ENCODE measurements at places on chromosomes 7 and 10.

DNA sequence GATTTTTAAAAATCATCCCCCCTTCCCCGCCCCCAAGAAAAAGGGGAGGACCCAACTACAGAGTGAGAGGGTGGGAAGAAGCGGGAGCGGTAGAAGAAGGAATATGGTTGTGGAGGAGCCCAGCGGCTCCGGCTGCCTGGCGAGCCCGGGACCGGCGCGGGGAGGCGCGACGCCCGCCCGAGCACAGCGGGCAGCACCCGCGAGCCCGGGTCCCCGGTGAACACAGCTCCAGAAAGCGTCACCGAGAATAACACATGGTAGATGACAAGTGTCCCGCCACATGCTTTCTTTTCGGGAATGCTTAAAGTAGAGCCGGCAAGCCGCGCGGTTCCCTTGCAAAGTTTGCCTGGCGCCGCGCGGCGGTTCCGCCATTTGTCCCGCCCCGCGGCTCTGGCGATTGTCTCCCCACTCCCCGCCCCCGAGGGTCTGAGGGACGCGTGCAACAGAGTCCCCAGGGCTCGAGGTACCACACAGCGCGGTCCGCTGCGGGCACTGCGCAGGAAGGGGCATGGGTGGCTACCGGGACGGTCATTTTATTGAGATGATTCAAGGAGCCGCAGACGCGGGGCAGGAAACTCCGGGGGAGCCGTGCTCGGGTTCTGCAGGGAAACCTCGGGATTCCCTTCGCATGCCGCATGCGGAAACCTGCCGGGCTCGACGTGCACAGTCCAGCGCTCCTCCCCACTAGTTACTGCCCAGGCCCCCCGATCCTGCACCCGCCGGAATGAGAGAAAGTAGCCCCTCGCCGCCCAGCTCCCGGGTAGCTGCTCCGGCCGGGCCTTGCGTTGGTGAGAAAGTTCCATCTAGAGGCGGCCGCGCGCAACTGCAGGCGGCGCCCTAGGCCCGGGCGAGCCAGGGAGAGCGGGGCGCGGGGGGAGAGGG lies 781 bp upstream of the GRM8 start:
- peak; percentile 81 for DNase-seq

GRCh38 chr7:97372882-97373281 lies 255.4 kb downstream of the SDHAF3 start:
- no peak for DNase-seq

DNA sequence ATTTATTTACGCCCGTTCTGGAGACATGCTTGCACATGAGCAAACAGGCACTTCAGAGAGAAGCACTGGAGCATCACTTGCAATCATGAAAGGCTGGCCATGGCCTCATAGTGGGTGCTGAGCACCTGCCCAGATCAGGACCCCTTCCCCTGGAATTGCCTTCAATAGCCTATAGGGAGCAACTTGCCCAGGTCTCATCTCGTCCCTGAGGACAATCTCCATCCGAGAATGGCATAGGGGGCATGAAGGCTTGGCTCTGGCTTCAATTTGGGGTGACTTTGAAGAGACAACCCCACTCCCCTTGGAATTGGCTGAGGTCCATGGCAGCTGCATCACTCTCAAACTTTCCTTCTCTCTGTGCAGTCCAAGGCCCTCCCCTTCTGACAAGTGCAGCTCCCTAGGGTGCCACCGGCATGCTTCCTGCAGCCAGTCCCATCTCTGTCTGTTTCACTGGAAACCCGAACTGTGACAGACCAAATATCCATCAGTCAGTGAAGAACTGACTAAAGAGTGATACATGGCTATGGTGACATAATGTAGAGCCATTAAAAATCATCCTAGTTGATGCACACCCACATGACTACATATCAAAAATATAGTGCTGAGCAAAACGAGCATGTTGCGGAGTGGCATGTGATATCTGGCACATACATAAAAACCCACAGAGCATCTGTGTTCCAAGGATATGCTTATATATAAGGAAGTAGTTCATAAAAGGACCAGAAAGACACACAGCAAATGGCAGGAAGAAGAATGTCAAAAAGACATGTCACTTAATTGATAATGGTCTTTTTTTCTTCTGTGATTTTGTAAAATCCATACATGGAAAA lies 12.4 kb downstream of the GDF2 start:
- no peak for DNase-seq

- DNase-seq = no peak
Measured at GRCh38 chr7:151680810-151681209, 161.1 kb upstream of the RHEB start.

DNA sequence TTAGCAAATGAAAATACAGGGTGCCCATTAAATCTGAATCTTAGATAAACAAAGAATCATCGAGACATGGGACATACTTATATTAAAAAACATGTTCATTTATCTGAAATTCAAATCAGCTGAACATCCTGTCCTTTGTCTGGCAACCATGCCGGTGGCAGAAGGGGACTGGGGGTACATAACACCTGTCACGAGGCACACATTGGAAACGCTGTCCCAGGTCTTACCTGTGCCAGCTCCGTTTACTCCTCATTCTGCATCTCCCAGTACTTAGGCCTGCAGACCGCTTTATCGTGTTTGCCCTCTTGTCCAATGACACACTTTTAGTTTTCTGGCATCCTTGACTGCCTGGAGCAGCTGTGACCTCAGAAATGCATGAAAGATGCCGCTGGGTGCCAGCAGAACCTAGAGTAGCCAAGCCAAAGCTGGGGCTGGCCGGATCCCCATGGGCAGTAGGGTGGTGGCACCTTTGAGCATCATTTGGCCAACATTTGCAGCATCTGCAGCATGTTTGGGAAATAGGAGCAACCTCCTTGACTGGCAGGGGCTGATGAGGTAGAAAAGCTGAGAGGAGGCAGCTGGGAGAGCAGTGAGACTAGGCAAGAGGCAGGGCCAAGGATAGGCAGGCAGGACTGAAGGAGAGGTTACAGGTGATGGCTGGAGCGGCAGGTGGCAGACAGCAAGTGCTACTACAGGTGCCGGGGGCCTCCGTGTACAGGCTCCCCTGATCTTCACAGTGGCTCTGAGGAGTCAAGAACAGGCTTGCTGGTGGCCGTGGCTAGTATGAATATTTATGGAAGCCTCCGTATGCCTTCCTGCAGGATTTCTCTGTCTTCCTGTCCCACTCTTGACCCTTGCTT lies 62.3 kb upstream of the BTBD16 start:
- DNase-seq = no peak

GRCh38 chr7:101531726-101532357 lies 97.3 kb downstream of the MYL10 start:
- no peak for DNase-seq

DNA sequence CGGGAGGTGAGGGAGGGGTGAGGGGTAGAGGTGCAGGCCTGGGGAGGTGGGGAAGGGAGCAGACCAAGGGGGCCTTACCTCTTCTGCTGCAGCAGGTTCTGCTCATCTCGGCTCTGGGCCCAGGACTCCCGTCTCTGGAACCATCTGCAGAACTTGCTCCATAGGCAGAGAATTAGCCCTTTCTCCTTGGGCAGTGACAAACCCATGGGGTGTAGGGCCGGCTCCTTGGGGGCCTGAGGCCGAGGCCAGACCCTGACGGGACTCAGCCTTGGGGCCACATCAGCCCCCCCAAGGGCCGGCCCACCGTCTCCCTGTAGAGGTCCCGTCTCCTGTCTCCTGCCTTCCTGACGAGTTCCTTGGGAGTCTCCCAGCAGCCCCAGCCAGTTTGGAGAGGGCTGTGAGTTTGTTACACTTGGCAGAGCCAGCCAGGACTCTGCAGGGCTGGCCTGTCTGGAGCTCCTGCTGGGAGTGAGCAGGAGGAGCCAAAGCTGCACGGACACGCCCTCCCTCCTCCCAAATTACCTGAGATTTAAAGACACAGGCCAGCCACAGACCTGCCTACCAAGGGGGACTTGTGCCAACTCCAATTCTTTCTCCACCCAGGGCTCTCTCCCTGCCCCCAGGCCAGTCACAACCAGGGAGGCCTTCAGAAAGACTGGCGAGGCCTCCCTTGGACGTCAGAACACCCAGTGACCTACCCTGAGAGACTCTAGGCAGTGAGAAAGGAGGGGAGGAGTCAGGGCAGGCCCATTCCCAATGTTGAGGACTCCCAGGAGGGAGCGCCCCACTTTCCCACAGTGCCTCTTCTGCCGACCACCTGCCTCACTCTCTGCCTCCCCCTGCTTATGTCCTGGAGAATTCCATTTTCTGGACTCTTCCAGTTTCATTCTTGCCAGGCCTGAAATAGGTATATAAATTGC lies at the start of gene TRPV6:
TSS of gene TRPV6 (minus strand) at position 435 of the 920 bp plus-strand sequence.
- no peak for DNase-seq

DNA sequence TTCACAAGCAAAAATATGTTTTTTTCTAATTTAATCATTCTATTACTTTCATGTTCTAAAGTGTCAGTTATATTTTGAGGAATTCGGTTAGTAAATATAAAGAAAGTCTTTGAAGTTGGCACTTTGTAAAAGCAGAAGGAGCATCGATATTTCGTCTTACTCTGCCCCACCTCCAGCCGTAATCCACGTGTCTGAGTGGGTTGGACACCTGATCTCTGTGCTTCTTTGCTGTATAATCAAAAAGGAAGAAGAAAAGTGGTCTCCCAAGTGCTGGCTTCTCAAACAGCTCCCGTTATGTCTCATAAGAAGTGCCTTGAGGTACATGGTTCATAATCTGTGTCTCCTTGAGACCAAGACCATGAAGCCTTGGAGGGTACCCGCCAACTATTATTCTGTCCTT lies 19.8 kb downstream of the PRKAR2B start:
- DNase-seq = no peak

DNA sequence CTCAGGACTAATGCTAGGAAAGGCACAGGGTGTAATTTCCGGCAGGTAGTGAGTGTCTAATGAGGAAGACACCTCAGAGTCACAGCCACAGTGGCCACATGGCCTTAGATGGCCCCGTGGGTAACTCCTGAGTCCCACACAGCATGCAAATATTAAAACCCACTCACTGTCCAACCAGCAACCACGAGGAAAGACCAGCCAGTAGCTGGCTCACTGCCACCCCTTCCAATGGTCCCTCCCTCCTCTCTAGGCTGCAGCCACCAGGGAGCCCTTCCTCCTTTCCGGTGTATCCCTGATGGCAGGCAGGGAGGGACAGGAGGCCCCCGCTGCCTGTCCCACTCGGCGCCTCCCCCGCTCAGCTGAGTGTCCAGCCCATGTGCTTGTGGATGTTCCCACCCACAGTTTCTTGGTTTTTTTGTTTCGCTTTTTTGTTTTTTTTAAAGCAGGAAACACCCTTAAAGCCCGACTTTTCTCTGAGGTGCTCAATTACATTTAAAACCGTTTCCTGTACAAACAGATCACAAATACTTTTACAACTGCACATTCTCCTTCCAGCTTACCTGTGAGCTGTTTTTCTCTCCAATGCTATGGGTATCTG lies 9.2 kb downstream of the BNIP3 start:
- peak; percentile 42 for DNase-seq

GRCh38 chr10:86965986-86966654 lies 2.2 kb upstream of the ADIRF start:
- no peak for DNase-seq

DNA sequence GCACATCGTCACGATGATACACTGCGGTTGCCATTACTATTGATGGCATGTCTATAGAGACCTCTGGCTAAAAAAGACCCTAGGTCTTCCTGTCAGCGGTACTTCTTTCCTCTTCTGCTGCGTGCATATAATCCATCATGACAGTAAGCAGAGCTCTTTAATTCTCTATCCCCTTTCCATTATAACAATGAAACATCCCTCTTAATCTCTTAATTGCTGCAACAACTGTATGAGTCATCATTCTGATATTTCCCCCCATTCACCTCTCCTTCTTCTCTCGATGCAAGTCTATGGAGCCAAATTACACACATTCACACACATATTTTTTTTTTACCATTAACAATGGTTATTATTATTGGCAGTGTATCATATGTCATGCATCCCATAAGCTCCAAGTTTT lies 45.2 kb upstream of the AKR1E2 start:
- DNase-seq = no peak

DNA sequence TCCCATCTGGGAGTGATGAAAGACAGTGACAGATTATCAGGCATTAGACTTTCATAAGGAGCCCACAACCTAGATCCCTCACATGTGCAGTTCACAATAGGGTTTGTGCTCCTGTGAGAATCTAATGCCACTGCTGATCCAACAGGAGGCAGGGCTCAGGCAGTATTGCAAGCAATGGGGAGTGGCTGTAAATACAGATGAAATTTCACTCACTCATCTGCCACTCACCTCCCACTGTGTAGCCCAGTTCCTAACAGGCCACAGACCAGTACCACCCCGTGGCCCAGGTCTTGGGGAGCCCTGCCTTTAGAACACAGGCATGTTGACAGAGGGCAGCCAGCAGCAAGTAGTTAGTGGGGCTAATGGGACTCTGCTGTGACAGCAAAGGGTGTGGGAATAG lies 137.3 kb upstream of the NANOS1 start:
- DNase-seq = no peak

DNA sequence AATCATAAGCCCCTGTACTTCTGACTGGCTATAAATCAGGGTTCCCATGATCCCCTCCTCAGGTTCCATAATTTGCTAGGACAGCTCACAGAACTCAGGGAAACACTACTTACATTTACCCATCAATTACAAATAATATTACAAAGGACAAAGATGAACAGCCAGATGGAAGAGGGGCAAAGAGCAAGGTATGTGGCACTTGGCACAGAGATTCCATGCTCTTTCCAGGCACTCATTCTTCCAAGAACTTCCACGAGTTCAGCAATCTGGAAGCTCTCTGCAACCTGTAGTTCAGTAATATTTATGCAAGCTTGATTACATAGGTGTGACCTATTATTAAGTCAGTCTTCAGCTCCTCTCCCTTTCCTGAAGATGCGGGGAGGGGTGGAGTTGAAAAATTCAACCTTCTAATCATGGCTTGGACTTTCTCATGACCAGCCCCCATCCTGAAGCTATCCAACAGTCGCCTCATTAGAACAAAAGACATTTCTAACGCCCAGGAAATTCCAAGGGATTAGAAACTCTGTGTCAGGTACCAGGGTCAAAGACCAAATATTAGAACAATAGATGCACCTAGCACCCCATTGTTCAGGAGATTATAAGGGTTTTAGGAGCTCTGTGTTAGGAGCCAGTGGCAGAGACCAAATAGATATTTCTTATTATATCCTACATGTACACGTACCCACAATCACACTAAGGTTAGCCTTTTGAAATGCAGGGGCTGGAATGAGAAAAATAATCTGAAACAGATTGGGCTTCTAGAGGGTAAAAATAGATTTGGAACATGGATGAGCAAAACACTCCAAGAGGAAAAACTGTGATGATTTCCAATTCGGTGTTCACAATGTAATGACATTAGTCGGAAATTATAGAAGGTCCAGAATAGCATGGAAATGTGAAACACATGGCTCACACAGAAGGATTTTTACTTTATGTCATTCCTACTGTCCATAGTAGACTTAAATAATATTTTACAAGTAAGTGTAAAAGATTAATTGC lies 7.0 kb downstream of the ANKMY2 start:
- DNase-seq = no peak

Measured in suppressor macrophage (primary cell).